ENCODE measurements at places on chromosomes 3 and 15. TPM values are rescaled to one million over a fixed set of nuclear protein-coding genes. Genes with fewer than 3 reads are reported as not detected.
A peak's percentile ranks its signal among the peaks of the same experiment; 100 is the strongest.

DNA sequence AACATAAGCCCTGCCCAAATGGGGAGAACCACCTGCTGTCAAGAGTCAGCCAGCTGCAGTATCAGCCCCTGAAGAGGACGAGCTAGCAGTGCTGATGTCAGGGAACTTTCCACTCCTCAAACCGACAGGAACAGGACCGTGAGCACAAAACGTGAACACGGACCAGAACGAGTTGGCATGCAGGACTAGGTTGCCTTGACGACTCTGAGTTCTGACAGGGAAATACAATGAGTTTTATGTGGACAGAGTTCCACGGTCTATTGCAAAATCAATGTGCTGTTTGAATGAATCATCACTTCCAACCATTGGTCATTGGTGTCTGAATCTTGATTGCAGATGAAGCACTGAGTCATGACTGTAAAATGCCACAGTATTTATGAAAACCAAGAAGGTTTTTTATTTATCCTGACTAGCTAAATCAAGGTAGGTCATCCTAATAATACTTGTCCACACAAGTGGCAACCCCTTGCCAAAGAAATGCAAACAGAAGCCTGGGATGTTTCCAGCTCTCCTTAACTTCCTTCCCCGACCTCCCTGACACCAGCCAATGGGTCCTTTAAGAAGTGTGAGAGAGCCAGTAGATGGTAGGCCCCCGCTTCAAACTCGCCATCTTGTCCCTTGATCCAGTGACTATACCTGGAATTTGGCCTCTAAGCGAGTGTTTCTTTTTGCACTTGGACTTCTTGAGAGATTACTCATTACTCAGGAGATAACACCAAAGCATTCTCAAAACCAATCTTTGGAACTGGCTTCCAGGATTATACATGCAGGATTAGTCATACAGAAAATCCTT, 119.6 kb downstream of the ASB7 start:
- no peak for DNase-seq

The CD96 gene
- 80.2 TPM for total RNA-seq

DNA sequence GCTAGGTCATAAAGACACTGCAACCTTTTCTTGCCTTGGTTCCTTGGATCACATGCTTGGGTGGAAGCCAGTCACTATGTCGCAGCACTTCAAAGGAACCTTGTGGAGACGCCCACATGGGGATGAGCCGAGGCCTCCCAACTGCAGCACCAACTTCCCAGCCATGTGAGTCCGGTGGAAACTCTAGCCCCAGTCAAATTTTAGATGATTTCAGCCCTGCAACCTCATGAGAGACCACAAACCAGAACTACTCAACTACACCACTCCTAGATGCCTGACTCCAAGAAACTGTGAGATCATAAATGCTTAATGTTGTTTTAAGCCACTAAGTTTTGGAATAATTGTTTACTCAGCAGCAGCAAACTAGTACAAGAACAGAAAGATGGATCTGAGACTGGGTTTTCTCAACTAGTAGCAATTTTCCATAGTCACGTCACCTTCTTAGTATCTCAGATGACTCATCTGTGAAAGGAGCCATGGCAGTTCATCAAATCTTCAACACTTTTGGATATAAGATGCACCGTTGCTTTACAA, 86.5 kb downstream of the MB21D2 start:
- DNase-seq = no peak

- no peak for DNase-seq
Observed at GRCh38 chr15:69515508-69515907, 62.9 kb downstream of the RPLP1 start.

DNA sequence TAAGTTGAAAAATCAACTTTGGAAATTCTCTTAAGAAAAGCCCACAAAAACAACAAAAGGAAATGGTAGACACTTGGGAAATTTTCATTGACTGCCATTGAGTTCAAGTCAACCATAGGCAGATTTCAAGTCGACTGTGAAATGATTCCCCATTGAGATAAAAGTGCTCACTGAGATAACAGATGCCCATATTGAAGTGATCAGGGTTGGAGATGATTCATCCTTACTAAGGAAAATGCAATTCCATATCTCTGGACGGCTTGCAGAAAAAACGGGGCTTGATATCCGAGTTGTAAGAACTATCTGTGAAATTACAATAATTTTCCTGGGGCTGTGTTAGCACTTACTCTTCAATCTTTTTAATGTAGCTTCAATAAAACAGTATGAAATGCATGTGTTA, 373.1 kb upstream of the THRB start:
- DNase-seq = no peak

GRCh38 chr3:65030847-65031463, 343.2 kb upstream of the ADAMTS9 start:
- no peak for DNase-seq

The SKIC8 gene
- 91.1 TPM for total RNA-seq

The MYL3 gene
- 0.19 TPM for total RNA-seq

DNA sequence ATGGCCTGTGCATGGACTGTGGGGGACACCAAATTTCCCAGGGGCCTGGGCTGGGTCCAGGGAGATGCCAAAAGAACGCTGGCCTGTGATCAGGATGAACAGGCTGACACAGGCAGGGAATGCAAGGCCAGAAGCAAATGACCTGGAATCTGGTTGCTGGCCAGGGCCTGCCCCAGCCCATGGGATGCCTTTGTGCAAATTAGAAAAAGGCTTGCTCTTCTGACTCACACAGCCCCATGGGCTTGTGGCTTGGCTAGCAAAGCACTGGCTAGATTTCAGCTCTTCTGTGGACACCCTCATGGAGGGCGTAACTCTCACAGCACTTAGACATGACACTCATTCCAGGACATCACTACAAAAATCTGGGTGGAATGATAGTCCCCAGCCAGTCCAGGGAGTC, 356.0 kb downstream of the SHQ1 start:
- DNase-seq = no peak

- peak; percentile 69 for DNase-seq
Observed at GRCh38 chr3:161274691-161275298, 53.7 kb downstream of the NMD3 start.

GRCh38 chr3:31369637-31370379, 162.9 kb upstream of the STT3B start:
- DNase-seq = no peak

- DNase-seq = no peak
Observed at GRCh38 chr15:30929064-30929669, 25.5 kb downstream of the FAN1 start.

DNA sequence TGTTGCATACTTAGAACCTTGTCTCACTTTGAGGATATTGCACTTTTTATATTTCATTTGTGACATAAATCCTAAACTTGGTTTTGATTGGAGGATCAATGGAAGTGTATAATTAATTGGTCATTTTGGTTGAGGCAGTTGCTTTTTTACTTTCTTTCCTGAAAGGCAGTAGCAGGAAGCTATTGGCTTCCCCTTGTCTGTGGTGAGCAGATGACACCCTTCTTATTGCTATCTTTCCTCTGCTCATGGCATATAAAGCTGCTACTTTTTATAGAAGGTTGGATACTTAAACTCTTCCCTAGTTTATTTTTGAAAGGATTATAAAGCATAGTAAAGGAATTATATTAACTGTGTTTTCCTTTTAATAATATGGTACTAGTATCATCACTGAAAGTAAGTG, 28.6 kb downstream of the FAM98B start:
- no peak for DNase-seq

GRCh38 chr3:12444582-12445471, 39.5 kb upstream of the TSEN2 start:
- no peak for DNase-seq

GRCh38 chr3:56005196-56005805, 463.0 kb downstream of the ERC2 start:
- DNase-seq = peak; percentile 9

Measured in thymus (tissue), 14 donors.